ENCODE measurements at places on chromosomes 2 and 18.

DNA sequence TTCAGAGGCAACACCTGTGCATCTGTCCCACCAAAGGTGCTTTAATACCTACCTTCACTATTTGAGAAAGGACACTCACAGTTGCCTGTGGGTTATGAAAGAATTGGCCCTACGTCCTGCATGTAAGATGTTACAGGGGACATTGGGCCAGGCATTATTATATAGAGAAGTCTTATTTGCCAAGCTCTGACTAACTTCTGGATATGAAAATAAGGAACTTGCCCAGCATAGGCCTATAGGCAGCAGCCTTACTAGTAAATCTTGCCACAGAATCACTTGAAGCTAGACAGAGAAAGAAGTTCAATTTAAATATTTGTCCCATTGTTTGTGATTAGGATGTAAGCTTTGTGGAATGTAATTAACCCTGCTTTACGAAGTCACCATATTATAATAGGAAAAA, 41.7 kb downstream of the NLRC4 start:
- no peak for DNase-seq

DNA sequence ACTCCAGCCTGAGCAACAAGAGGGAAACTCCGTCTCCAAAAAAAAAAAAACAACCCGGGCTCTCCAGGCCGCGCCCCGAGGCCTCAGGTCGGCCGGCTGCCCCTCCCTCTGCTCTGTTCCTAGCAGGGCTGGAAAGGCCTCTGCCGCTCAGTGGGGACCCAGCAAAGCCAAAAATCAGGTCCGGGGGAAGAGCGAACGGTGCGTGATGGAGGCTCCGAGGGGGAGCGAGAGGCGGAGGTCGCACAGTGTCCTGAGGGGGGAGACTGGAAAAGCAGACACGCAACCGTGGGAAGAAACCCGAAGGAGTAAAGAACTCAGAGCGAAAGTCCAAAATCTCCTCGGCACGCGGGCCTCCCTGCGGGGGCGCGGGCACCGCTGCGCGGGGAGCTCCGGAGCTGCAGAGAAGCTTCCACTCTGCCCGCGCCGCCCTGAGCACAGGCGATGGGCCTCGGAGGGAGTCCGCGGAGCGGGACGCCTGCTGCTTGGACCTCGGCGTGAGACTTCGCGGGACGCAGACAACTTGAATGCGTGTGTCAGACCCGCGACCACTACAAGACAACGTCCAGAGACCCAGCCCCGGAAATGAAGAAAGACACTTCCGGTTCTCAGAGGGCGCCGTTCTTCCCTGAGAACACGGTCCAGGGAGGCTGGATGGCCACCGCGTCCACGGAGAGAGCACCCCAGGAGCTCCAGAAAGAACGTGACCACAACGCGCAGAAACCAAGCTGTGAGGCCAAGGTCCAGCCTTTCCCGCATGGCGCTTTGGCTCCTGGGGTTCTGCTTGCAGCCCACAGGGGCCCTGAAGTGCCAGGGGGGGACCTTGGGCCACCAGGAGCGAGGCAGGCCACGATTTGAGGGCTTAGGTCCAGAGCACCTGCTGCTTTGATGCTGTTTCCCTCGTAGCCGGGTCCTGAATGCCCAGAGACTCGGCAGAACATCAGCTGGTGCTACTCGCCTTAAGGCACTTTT, 219.8 kb downstream of the DPP10 start:
- no peak for DNase-seq

DNA sequence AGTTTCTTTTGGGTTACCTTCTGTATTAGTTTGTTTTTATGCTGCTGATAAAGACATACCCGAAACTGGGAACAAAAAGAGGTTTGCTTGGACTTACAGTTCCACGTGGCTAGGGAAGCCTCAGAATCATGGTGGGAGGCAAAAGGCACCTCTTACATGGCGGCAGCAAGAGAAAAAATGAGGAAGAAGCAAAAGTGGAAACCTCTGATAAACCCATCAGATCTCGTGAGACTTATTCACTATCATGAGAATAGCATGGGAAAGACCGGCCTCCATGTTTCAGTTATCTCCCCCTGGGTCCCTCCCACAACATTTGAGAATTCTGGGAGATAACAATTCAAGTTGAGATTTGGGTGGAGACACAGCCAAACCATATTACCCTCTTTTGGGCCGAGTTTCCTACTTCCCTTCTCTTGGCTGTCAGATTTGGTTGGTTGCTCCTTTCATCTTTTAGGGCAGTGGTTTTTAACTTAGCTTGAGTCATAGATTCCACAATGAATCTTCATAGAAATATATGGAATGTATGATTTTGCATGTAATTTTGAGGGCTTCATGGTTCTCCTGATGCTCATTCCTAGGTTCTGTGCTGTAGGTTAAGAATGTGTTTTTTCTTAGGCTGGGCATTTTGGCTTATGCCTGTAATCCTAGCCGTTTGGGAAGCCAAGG, 44.2 kb downstream of the CEP192 start:
- no peak for DNase-seq

GRCh38 chr2:205908212-205909183, 177.5 kb downstream of the INO80D start:
- no peak for DNase-seq
